ENCODE measurements at places on chromosomes 5 and 9. TPM values are rescaled to one million over a fixed set of nuclear protein-coding genes. Genes with fewer than 3 reads are reported as not detected.

DNA sequence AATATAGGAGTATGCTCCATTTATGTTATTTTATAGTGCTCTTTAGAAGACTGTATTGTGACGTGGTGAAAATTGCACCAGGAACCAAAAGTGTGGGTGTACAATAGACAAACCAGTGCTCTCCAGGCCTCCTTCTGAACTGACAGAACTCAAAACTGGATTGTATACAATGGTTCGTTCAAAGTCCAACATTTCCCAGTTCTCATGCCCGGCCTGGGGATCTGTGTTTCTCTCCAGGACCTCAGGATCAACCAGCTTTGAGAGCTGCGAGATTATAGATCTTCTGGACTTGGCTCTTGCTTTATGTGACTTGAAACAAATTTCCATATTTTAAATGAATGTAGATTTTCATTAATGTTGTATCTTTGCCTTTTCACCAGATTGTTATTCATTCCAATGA is 60.8 kb upstream of the CER1 start:
- DNase-seq, result no peak
- peaks cover 24% of the 10 kb centered on the region for H3K36me3 ChIP-seq
- no peaks in the 10 kb centered on the region for H3K27me3 ChIP-seq
- H3K4me1 ChIP-seq, result no peaks in the 10 kb centered on the region
- no peak overlapping the region for H3K4me3 ChIP-seq
- H3K27ac ChIP-seq, result no peak overlapping the region

- no peaks in the 10 kb centered on the region for H3K27me3 ChIP-seq
- H3K36me3 ChIP-seq, result no peaks in the 10 kb centered on the region
- no peak for DNase-seq
- no peak overlapping the region for H3K4me3 ChIP-seq
- H3K27ac ChIP-seq, result no peak overlapping the region
Observed at GRCh38 chr9:73451003-73451402, 299.3 kb downstream of the ANXA1 start.

GRCh38 chr5:172085738-172086137 is 79.3 kb upstream of the FBXW11 start:
- no peaks in the 10 kb centered on the region for H3K27me3 ChIP-seq
- H3K36me3 ChIP-seq, result peaks cover 21% of the 10 kb centered on the region
- H3K4me3 ChIP-seq, result no peak overlapping the region
- no peak overlapping the region for H3K27ac ChIP-seq

GRCh38 chr5:180313677-180314505 is 22.0 kb upstream of the MAPK9 start:
- no peaks in the 10 kb centered on the region for H3K27me3 ChIP-seq
- H3K36me3 ChIP-seq, result no peaks in the 10 kb centered on the region
- no peak overlapping the region for H3K27ac ChIP-seq
- no peaks in the 10 kb centered on the region for H3K4me1 ChIP-seq
- DNase-seq, result peak; percentile 71
- H3K4me3 ChIP-seq, result no peak overlapping the region

DNA sequence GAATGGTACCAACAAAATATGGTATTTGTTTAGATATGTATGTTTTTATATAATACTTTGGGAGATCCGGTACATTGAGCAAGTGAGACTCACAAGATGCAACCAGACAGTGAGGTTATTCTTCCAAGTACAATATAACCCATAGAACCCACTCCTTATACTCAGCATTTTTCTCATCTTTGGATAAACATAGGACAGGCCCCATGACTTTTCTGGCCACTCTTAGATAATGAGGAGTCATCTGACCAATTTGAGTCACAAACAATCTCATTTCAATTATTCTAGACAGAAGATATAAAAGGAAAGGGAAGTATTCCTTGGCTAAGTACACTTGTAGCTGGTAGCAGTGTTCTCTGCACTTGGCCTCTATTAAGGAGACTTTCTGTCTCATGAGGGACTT is 150.2 kb downstream of the SGCD start:
- peak overlapping the region; percentile 12 for H3K27ac ChIP-seq
- no peaks in the 10 kb centered on the region for H3K36me3 ChIP-seq
- H3K4me3 ChIP-seq, result no peak overlapping the region
- DNase-seq, result no peak
- H3K4me1 ChIP-seq, result peaks cover 4% of the 10 kb centered on the region

DNA sequence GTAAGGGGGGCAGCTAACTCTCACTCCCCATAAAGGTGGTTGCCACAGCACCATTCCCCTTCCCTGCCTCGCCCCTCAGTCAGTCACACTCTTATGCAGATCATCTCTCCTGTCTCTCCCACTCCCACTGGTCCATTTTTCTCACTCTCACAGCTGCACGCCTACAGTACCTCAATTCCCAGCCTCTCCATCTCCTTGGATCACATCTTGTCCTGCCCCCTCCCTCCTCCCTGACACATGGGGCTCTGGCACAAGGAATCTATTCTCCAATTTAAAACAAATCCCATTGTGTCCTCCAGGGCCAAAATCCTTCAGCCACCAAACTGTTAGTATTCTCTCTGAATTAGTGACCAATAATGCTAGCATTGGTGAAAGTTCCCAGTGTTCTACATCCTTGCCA is 114.4 kb downstream of the AUH start:
- no peak for DNase-seq
- H3K4me1 ChIP-seq, result no peaks in the 10 kb centered on the region
- H3K27me3 ChIP-seq, result no peaks in the 10 kb centered on the region
- no peak overlapping the region for H3K27ac ChIP-seq
- H3K4me3 ChIP-seq, result no peak overlapping the region
- peaks cover 2% of the 10 kb centered on the region for H3K36me3 ChIP-seq

The OR1J2 gene
- total RNA-seq, result not detected

DNA sequence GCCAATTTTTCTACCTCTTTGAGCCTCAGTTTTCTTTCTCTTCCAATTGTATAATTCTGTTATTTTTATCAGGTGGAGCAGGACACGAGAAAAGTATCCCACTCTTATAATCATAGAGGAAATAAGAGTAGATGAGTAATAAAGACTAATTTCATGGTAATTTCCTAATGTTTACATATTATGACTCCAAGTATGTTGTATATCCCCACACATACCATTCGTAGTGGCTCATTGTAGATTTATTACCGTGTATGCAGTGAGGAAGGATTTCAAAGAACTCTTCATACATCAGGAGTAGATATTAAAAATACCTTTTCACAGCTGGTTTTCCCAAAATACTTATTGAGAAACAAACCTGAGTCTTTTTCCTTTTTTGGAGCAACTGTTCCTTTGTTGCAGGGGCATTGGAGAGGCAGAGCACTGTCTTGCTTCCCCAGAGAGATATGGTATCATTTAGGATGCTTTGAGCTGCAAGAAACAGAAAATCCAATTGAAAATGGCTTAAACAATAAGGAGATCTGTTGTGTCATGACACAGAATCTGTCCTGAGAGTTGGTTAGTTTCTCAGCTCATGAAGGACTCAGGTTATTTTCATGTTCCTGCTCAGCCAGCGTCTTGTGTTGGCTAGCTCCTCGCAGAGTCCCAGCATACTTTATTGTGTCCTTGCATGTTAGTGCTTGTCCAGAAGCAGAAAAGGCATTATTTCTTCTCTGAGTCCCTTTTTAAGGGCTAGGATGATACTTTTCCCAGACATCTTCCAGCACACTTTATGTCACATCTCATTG is 291.2 kb downstream of the ARHGAP26 start:
- no peaks in the 10 kb centered on the region for H3K27me3 ChIP-seq
- no peaks in the 10 kb centered on the region for H3K36me3 ChIP-seq
- no peak overlapping the region for H3K27ac ChIP-seq
- no peak for DNase-seq
- no peak overlapping the region for H3K4me3 ChIP-seq
- peaks cover 32% of the 10 kb centered on the region for H3K4me1 ChIP-seq

The GNA14 gene
- total RNA-seq, result 12.7 TPM

- no peak overlapping the region for H3K27ac ChIP-seq
- H3K36me3 ChIP-seq, result no peaks in the 10 kb centered on the region
Observed at GRCh38 chr5:41636605-41637004, 126.2 kb upstream of the PLCXD3 start.

GRCh38 chr5:87210076-87210475 is 57.6 kb upstream of the RASA1 start:
- no peak overlapping the region for H3K27ac ChIP-seq
- no peaks in the 10 kb centered on the region for H3K36me3 ChIP-seq
- DNase-seq, result no peak

The RANBP17 gene
- 16.7 TPM for total RNA-seq

DNA sequence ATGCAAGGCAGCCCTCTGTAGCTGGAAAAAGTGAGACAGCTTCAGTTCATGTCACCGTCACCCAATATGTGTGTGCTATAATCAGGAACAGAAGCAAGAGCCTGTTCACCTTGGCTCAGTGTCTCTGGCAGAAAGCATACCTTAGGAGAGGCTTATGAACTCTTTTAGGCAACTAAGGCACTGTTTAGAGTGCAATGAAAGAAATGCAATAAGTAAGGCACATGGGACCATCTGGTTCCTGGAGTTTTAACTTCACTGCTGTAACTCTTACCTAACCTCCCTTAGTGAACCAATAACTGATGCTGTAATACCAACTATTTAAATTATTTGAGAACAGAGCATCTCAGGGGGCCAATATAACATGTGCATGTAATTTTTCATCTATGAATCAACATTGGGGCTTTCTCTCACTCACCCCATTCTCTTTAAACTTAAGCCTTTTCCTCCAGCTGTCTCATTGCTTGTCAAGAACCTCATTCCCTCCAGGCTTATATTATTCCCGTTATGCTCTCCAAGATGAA is 32.4 kb downstream of the C9 start:
- no peaks in the 10 kb centered on the region for H3K36me3 ChIP-seq
- H3K27ac ChIP-seq, result no peak overlapping the region
- no peaks in the 10 kb centered on the region for H3K4me1 ChIP-seq
- no peaks in the 10 kb centered on the region for H3K27me3 ChIP-seq

- no peak for DNase-seq
- H3K27ac ChIP-seq, result no peak overlapping the region
- no peak overlapping the region for H3K4me3 ChIP-seq
- H3K4me1 ChIP-seq, result no peaks in the 10 kb centered on the region
- H3K36me3 ChIP-seq, result peaks cover 1% of the 10 kb centered on the region
Observed at GRCh38 chr9:37271679-37272078, 150.8 kb upstream of the GRHPR start.

GRCh38 chr9:87307848-87308247 is 189.8 kb upstream of the DAPK1 start:
- H3K4me3 ChIP-seq, result no peak overlapping the region
- DNase-seq, result peak; percentile 48
- no peaks in the 10 kb centered on the region for H3K4me1 ChIP-seq

- H3K27ac ChIP-seq, result no peak overlapping the region
- no peaks in the 10 kb centered on the region for H3K4me1 ChIP-seq
- H3K36me3 ChIP-seq, result no peaks in the 10 kb centered on the region
- H3K4me3 ChIP-seq, result no peak overlapping the region
Observed at GRCh38 chr5:82679660-82680059, 397.5 kb downstream of the TMEM167A start.

The NXNL2 gene
- 0.91 TPM for total RNA-seq

The SYK gene
- 22.3 TPM for total RNA-seq

GRCh38 chr9:70618784-70619183 is 204.3 kb upstream of the KLF9 start:
- H3K4me1 ChIP-seq, result peaks cover 11% of the 10 kb centered on the region
- no peaks in the 10 kb centered on the region for H3K36me3 ChIP-seq
- no peak overlapping the region for H3K4me3 ChIP-seq

DNA sequence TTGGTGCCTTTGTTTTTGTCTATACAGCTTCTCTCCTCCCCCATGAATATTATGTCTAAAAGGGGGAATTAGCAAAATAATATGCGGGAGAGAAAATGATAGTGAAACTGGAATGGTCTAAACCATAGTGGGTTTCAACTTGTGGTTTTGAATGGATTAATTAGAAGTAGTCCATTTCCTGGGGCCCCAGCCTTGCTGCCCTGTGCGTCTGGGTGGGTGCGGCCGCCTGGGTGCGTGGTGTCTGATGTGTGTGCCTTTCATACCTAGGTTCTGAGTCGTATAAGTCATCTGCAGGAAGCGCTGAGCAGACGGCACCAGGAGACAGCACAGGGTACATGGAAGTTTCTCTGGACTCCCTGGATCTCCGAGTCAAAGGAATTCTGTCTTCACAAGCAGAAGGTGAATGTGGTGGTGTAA is 120.0 kb upstream of the CACNA1B start:
- H3K4me1 ChIP-seq, result no peaks in the 10 kb centered on the region
- H3K27ac ChIP-seq, result no peak overlapping the region
- no peak for DNase-seq
- no peaks in the 10 kb centered on the region for H3K27me3 ChIP-seq
- peaks cover 27% of the 10 kb centered on the region for H3K36me3 ChIP-seq

The OR1L1 gene
- total RNA-seq, result not detected
